Transverse colon (tissue), 4 donors: ENCODE measurements at places on chromosomes 2 and 18.

- DNase-seq = no peak
Observed at GRCh38 chr2:238582159-238582558, 155.4 kb downstream of the ASB1 start.

DNA sequence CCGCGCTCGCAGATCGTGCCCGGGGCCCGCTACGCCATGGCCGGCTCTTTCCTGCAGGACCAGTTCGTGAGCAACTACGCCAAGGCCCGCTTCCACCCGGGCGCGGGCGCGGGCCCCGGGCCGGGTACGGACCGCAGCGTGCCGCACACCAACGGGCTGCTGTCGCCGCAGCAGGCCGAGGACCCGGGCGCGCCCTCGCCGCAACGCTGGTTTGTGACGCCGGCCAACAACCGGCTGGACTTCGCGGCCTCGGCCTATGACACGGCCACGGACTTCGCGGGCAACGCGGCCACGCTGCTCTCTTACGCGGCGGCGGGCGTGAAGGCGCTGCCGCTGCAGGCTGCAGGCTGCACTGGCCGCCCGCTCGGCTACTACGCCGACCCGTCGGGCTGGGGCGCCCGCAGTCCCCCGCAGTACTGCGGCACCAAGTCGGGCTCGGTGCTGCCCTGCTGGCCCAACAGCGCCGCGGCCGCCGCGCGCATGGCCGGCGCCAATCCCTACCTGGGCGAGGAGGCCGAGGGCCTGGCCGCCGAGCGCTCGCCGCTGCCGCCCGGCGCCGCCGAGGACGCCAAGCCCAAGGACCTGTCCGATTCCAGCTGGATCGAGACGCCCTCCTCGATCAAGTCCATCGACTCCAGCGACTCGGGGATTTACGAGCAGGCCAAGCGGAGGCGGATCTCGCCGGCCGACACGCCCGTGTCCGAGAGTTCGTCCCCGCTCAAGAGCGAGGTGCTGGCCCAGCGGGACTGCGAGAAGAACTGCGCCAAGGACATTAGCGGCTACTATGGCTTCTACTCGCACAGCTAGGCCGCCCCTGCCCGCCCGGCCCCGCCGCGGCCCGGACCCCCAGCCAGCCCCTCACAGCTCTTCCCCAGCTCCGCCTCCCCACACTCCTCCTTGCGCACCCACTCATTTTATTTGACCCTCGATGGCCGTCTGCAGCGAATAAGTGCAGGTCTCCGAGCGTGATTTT is 7.6 kb downstream of the TBR1 start:
- DNase-seq = peak; percentile 13

DNA sequence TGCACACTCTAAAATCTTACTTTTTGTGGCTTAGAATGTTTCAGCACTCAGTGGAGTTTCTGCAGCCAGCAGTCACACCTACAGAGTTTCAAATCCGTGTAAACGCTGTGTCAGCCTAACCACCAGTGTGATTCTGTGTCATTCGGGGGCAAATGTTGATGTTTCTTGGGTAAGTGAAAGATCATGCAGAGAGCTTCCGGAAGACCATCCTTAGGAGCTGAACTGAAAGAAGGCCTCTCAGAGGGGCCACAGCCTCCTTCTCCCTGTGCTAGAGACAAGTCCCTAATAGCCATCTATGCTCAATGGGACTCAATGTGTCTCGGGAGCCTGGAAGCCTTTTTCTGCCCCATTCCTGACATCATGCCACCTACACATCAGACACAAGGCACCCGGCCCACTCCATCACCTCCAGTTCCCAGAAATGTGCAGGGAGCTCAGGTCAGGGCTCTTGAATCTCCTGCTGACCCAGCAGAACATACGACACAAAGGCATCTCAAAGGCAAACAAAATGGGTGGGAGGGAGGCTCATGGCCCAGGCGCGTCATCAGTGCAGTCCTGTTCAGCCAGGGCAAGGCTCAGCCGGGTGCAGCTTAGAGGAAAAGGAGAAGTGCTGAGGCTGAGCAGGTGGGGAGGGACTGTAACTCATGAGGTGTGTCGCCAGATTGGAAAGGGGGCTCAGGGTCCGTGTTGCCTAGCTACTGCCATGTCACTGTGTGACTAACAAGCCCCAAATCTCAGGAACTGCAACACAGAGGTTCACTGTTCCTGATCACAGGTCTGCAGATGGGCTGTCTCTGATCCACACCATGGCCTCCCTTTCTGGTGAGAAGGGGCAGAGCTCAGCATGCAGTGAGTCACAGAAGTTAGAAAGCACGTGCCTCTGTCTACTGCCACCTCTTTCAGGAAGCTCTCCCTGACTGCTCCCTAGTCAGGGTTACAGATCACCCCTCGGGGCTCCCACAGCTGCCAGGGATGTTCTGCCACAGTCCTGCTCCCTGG is 82.0 kb downstream of the SMAD7 start:
- DNase-seq = peak; percentile 19

DNA sequence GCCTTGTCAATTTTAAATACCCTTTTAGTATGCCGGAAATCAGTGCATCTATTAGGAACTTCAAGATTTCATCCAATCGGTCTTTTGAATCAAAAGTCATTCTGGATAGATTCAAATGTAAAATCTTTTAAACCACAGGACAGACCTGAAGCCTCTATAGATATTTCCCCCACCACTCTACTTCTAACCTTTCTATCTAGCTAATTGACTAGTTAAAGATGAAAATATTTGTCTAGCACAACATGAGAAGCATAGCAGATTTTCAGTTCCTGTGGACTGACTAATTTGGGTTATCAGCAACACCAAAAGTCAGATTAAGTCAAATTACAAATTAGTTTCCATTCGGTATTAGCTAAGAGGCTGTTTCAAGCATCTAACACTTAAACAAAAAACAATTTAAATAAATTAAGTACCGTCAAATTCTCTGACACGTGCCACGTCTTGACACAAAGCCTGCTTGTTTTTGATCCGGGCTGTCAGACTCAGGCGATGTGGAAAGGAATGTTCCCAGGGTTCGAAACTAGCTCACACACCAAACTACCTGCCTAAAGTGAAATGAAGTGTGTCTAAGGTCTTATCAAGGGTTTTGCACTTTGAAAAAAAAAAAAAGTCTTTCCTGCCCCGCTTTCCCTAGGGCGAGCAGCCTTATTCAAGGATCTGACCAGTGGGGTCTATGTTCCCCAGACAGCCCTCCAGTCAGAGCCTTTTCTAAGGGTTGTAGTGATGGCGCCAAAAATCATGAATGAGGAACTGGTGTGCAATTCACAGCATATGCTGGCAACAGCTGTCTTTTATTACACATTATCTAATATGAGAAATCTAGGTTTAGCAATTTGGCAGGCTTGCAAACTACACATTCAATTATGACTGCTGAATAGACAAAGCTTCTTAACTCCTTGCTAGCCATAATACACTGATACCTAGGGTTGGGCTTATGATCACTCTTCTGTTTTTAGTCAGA is 4.7 kb downstream of the CYTIP start:
- no peak for DNase-seq

GRCh38 chr2:239264838-239265651 is 135.8 kb downstream of the HDAC4 start:
- DNase-seq = peak; percentile 42
